Glutamatergic neuron (in vitro differentiated cells): ENCODE measurements at places on chromosomes 5 and 9.

- DNase-seq = peak; percentile 80
These were observed 34.8 kb downstream of the BOD1 start for GRCh38 chr5:173581408-173582215.

GRCh38 chr5:174692982-174693422 is 31.4 kb upstream of the MSX2 start:
- peak; percentile 34 for DNase-seq

GRCh38 chr5:139364466-139364865 is 18.6 kb downstream of the SLC23A1 start:
- no peak for DNase-seq

GRCh38 chr9:30765318-30765717 is 1619.1 kb upstream of the ACO1 start:
- no peak for DNase-seq

DNA sequence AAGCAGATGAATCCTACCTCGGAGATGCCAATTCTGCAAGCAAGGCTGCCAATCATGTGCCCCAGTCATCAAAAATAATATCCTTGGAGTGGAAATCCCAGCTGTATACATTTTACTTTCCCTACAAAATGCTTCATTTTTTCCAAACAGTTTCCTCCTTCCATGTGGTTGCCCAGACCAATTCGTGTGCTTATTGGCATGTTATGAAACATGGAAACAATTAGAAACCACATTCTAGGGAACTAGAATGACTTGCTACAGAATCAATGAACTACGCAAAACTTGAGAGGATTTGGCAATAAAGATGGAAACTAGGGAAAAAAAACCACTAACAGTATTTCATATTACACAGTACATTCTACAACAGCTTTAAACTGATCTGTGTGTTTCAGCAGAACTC is 584.5 kb upstream of the DMAC1 start:
- no peak for DNase-seq

DNA sequence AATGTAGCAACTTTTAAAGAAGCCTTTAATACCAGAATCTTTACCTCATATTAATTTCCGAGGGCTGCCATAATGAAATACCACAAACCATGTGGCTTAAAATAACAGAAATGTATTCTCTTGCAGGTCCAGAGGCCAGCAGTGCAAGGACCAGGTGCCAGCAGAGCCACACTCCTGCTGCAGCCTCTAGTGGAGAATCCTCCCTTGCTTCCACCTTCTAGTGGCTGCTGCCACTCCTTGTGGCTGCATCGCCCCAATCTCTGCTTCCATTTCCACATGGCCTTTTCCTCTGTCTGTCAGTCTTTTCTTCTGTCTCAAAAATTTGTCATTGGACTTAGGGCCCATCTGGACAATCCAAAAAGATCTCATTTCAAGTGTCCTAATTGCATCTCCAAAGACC is 401.5 kb downstream of the EFNA5 start:
- DNase-seq = no peak

DNA sequence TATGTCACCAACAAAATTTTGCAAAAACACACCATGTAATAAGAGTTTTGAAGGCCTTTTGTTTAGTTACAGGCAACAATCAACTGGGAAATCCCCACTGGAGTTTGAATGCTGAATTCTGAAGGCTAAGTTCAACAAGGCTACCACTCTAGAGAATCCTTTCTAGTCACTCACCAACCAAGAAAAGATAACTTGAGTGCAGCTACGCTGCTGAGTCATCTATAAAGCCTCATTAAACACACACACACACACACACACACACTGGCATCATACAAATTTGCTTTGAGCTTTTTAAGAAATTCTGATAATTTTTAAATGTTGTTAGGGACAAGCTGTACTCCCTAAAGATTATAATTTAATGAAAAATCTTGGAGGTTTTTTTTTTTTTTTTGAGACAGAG is 219.6 kb downstream of the DENND1A start:
- DNase-seq = no peak

DNA sequence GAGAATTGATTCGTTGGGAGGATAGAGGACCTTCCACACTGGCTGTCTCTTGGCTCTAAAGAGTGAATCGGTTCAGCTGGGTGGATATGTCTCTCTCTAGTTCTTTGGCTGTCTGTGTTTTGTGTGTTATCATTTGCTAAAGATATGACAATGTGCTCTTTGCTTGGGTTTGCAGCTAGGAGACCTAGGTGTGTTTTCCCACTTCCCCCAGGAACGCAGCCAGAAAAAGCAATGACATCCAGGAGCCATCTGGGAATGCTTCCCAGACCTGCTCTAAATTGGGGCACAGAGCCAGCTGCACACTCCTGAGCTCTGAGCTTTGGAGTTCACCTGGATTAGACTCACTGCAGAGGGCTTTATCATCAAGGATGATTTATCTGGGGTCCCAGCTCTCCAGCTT is 12.8 kb upstream of the PDZD2 start:
- no peak for DNase-seq

- no peak for DNase-seq
These were observed 21.0 kb upstream of the NSMF start for GRCh38 chr9:137479892-137480685.

GRCh38 chr5:42949348-42950115 is 90.6 kb downstream of the ANXA2R start:
- DNase-seq = no peak

- DNase-seq = no peak
These were observed 1.6 kb downstream of the RFESD start for GRCh38 chr5:95647886-95648860.

DNA sequence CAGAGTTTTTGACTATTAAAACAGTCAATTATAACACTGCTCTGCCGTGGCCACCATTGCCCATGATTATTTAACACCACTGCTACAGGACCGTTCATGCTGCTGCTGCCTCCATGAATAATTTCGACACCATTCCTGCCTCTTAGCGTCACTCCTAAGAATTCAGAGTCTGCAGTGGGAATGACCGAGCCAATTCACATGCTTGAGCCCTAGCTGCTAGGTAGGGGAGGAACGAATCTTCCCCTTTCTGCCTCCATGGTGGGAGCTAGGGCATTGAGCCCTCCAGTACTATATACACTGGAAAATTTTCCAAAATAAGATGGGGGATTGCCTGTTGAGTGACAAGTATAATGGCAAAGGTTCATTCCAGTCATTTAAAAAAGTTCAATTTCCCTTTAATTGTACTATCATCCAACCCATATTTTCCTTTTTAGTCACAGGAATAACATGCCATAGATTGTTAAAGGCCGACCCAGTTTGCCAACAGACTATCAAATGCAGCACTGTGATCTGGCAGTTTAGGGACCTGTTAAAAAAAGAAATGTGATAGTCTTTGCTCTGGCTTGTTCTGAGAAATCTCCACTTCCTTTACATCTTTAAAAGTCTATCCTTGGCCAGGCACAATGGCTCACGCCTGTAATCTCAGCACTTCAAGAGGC is 13.5 kb upstream of the B4GALT1 start:
- DNase-seq = no peak

DNA sequence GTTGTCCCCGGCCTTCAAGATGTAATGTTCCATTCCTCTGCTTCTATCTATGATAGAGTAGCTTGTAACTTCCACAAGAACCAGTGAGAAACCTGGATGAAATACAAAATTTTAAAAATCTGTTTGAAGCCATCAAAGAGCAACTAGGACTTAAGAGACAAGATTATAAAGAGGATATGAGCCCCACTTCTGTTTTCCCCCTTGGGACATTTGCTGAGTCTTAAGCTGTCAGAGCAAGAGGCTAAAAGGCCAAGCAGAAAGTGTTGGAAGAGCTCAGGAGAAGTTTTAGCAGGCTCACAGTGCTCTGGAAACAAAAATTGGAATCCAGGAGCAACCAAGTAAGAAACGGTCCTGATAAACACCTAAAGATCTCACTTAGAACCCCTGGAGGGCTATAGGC is 76.1 kb downstream of the ADRB2 start:
- DNase-seq = no peak

GRCh38 chr9:96152550-96152949 is 149.4 kb downstream of the HSD17B3 start:
- DNase-seq = no peak

GRCh38 chr9:98357921-98358535 is 102.6 kb upstream of the TBC1D2 start:
- no peak for DNase-seq

- DNase-seq = no peak
These were observed 22.4 kb downstream of the C9 start for GRCh38 chr5:39341896-39342295.

DNA sequence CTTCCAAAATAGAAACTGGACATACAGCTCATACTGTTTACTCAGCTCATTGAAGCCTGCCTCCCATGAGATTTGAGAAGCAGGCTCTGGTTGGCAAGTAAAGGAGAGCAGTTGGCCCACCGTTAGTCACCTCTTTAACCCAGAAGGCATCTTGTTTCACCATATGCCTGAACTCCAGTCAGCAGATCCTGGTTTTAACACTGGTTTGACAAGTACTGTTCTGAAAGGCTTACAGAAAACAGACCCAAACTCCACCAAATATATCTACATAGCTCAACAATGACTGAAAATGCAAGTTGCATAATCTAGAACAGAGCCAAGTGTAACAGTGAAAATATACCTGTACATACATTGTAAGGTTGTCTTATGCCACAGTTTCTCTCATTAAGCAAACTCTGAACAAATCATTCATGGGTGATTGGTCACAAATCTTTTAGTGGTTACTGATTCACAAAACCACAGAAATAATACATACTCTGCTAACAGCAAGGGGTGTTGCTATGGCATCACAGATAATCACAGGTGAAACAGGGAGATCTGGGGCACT is 198.8 kb downstream of the BNC2 start:
- no peak for DNase-seq

- DNase-seq = no peak
These were observed 9.9 kb upstream of the PRR16 start for GRCh38 chr5:120454094-120454798.

DNA sequence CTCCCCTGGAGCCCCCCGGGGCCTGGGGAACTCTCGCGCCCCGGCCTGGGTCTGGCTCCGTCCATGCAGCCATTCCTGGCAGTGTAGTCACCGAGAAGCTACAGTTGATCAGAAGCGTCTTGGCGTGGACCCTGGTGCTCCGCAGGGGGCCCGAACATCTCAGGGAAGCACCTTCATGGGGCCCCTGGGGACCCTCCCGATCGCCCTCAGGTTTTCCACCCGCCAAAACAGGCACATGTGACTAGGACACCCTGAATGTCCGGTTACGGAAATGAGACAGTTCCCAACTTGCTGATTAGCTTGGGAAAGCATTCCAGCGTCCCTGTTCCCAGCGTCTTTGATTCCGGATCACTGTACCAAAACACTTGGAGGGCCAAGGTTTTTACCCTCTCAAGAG is 472 bp downstream of the FBXO4 start:
- no peak for DNase-seq

DNA sequence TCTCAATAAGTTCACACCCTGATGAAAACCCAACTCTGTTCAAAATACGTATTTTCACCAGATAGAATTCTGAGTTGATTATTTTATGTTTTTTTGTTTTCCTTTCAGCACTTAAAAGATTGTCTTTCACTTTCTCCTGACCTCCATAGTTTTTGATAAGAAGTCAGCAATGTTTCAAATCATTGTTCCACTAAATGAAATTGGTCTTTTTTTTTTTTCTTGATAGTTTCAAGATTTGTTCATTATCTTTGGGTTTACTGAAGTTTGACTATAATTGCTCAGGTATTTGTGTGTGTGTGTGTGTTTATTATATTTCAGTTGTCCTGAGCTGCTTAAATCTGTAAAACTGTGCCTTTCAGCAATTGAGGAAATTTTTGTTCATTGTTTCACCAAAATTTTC is 498.7 kb downstream of the TLE1 start:
- no peak for DNase-seq

DNA sequence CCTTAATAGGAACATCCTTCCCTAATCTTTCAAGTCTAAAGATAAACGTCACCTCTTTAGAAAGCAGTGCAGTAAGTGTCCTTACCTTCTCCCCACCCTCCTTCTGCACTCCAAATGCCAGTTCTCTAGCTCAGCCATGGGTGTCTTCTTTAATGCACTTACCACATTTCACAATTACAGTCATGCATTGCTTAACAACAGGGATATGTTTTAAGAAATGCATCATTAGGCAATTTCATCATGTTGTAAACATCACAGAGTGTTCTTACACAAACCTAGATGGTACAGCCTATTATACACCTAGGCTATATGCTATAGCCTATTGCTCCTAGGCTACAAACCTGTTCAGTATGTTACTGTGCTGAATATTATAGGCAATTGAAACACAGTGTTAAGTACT is 91.2 kb downstream of the RFX3 start:
- no peak for DNase-seq

GRCh38 chr9:108842610-108843295 is 13.0 kb downstream of the ACTL7B start:
- DNase-seq = no peak

- DNase-seq = no peak
These were observed 17.6 kb downstream of the RNF38 start for GRCh38 chr9:36382484-36382883.

GRCh38 chr5:172447646-172448365 is 6.5 kb downstream of the SH3PXD2B start:
- DNase-seq = no peak

DNA sequence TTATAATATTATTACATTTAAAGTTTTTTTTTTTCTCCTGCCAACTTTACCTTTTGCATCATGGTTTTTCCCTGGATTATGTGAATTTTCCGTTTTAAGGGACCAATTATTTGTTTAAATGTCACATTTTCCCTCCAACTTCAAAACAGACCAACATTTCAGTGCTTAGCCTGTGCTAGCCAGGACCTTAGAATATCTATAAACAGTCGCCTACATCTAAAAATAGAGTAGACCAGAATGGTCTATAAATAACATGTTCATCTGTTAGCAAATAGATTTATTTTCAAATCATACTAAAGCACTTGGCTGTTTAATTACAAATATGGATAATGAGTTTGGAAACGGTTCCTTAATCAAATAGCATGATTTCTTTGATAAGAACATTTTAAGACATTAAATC is 192.0 kb downstream of the FBN2 start:
- DNase-seq = no peak

- DNase-seq = no peak
These were observed 75.0 kb downstream of the NSG2 start for GRCh38 chr5:174120401-174121005.

GRCh38 chr5:123427281-123427680 is 4.1 kb upstream of the CEP120 start:
- DNase-seq = no peak

GRCh38 chr9:2655411-2655901 is 33.9 kb downstream of the VLDLR start:
- no peak for DNase-seq

DNA sequence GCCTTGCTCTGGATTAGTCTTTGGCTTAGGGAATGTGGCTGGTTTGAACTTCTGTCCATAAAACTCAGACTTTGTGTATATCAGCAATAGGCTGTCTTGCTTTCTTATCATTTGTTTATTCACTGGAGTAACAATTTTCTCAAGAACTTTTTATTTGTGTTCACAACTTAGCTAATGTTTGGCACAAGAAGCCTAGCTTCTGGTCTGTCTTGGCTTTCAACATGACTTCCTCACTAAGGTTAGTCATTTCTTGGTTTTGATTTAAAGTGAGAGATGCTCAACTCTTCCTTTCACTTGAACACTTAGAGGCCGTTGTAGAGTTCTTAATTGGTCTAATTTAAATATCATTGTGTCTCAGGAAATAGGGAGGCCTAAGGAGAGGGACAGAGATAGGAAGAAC is 4.9 kb downstream of the FBXO38 start:
- no peak for DNase-seq

GRCh38 chr9:5846501-5846921 is 13.6 kb upstream of the ERMP1 start:
- DNase-seq = no peak
